Posterior cingulate gyrus (tissue), 11 donors: ENCODE measurements at places on chromosomes 13 and 19.
A peak's percentile ranks its signal among the peaks of the same experiment; 100 is the strongest.

DNA sequence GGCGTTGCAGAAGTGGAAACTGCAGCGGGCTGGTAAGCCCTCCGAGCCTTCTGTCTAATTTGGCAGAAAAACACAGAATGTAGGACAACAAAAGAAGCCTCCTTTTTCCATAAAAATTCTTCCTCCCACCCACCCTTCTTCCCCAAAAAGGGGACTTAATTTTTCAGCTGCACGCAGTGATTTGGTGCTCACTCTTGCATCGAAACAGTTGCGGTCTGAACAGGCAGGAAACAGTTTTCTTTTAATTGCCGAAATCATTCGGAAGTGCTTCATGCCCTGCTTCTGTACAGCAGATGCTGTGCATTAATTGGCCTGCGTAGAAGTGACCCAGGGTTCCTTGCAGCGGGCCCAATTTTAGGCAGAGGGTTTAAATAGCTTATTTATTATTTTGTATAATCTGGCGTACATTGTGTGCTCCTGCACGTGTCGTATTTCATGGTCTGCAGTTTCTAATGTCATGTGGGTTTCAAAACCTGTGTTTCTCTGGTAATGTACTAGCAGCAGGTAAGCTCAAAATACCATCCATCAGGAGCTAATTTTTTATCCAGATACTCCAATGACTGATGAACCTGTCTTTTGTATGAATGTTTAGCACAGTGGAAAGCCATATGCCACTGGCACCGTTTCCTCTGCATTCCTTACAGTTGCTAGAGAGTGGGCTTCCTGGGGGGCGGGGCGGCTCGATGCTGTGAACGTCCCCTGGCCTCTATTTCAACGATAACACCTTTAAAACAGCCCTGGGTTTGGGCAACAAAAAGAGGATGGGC, 66.6 kb downstream of the GGACT start:
- no peak for DNase-seq

- DNase-seq, result no peak
These were observed 556.3 kb downstream of the PCDH17 start for GRCh38 chr13:58187881-58188280.

DNA sequence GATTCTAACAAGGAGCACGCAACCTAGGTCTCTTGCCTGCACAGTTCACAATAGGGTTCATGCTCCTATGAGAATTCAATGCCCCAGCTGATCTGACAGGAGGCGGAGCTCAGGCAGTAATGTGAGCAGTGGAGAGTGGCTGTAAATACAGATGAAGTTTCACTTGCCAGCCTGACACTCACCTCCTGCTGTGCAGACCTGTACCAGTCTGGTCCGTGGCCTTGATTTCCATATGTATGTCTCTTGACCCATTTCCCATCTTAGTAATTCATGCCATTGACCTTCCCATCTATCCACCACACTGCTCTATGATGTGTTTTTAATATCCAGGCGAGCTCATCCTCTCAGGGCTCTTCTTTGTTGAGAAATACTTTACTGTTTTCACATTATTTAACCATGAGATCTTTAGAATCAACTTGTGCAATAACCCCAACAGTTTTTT, 95.2 kb downstream of the LRCH1 start:
- DNase-seq, result no peak

DNA sequence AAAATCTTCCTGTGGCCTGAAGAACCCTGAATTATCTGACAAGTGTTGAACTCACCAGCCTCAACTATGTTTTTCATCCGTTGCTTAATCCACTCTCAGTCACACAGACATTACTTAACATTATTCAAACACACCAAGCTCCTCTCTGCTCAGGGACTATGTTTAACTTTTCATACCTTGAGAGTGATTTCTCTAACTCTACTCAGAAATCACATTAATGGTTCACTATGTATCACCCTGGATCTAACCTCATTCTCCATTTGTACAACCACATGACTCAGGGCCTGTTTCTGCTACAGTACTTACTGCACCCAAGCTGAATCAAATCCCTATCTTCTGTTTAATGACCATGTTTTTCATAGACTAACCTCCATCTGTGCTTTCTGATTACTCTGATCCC, 553.7 kb upstream of the PRR20A start:
- DNase-seq, result no peak

DNA sequence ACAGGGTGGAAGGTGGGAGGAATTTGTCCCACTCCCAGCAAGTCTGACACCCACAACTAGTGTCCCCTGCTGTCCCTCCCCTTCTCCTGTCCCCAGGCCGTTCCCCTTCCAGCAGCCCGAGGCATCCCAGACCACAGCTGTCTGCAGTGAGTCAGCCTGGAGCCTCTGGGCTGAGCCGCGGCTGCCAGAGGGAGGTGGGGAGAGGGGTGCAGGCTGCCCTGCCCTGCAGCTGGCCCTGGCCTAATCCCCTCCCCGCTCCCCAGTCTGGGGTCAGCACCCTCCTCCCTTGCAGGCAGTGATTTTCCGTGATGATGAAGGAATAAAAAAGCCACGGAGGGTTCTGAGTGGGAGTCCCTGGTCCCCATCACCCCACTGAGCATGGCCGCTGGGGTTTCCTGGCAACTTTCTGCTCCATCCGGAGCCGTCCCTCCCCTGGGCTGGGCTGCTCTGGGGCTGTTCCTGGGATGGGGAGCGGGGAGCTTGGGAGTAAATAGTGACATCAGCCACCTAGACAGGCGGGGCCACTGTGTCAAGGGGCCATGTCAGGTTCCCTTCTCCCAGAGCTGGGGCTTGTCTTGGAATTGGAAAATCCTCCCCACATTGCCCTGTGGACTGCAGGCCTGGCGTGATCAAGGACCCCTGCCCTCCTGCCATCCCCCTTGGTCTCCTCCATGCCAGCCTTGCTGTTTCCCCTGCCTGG, 16.8 kb downstream of the SPC24 start:
- peak; percentile 92 for DNase-seq

DNA sequence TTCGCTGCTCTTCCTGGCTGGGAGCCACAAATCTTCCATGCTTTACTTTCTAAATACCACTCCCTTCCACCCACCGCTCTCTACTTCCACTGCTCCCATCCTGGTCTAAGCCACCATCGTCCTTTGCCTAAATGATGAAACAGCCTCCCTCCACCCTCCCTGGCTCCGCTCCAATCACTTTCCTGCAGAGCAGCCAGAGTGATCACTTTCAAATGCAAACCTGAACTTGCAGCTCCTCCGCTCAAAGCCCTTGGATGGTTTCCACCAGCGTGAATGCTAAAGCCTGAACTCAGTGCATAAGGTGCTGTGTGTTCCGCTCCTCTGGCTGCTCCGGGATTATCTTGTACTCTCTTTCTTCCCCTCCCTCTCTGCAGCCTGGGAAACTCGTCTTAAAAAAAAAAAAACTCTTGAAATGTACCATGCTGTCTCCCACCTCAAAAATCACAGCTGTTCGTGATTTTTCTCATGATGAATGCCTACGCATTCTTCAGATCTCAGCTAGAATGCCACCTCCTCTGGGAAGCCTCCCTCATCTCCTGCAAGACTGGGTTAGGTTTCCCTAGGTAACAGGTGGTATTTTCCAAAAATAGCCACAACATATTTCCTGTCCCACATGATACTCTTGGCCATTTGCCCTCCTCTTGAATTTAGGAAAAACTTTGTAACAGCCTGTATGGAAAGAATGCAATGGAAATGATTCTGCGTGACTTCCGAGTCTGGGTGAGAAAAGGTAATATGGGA, 3.7 kb upstream of the SIN3B start:
- no peak for DNase-seq

DNA sequence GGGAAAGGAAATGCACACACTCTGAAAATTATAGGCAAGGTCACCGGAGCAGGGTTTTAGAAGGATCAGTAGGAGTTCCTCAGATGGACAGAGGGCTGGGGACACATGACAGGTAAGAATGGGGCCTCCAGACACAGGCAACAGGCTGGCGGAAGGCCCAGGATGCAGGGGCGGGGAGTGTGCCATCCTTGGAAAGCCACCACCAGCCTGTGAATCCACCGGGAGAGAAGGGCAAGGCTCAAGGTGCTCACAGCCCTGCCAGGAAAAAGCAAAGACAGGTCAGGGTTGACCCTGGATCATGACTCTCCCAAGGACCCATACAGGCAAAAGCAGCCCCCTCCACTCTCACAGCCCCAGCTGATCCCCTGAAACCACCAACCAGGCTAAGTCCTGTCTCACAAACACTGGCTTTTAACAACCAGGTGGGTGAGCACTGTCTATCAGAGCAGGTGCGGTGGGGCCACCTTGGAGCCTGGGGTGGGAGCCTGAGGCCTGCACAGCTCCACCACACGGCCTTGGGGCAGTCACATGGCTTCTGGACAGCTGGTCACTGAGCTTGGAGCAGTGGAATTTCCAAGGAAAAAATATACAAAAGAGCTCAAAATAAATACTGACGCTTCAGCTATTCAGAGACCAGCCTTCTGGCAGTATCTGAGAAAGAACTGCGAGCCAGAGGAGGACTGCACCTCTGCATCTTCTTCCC, 35.2 kb upstream of the ISYNA1 start:
- DNase-seq, result no peak

- DNase-seq, result peak; percentile 1
These were observed 2.9 kb upstream of the CADM4 start for GRCh38 chr19:43642531-43642930.

DNA sequence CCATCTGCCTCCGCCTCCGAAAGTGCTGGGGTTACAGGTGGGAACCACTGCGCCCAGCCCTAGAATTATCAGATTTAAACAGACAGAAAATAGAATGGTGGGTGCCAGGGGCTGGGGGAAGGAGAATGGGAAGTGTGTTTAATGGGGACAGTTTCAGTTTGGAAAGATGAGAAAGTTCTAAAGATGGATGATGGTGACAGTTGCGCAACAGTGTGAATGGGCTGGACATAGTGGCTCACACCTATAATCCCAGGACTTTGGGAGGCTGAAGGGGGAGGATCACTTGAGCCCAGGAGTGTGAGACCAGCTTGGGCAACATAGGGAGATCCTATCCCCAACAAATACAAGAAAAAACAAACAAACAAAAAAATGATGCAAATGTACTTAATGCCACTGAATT, 15.9 kb downstream of the KANK2 start:
- DNase-seq, result no peak

GRCh38 chr19:51366389-51367254, 434 bp upstream of the ETFB start:
- peak; percentile 98 for DNase-seq

GRCh38 chr19:17455308-17456123, 5.2 kb downstream of the NXNL1 start:
- peak; percentile 52 for DNase-seq

DNA sequence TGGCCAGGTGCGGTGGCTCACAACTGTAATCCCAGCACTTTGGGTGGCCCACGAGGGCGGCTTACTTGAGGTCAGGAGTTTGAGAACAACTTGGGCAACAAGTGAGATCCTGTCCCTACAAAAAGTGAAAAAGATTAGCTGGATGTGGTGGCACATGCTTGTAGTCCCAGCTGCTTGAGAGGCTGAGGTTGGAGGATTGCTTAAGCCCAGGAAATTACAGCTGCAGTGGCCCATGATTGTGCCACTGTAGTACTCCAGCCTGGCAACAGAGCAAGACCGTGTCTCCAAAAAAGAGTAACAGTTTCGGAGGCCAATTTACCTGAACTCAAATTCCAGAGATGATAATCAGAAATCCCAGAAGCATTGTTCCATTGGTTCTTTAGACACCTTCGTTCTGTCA, 4.4 kb downstream of the ZNF473 start:
- DNase-seq, result no peak

GRCh38 chr13:111476197-111476596, 155.8 kb downstream of the TEX29 start:
- no peak for DNase-seq

- no peak for DNase-seq
These were observed 194.1 kb upstream of the MIR17HG start for GRCh38 chr13:91153372-91153771.
